ENCODE measurements at places on chromosomes 6 and 20.

GRCh38 chr6:47321577-47321976, 11.9 kb upstream of the TNFRSF21 start:
- no peaks in the 10 kb centered on the region for H3K36me3 ChIP-seq
- H3K27me3 ChIP-seq, result no peaks in the 10 kb centered on the region
- DNase-seq, result no peak
- no peak overlapping the region for H3K4me3 ChIP-seq

DNA sequence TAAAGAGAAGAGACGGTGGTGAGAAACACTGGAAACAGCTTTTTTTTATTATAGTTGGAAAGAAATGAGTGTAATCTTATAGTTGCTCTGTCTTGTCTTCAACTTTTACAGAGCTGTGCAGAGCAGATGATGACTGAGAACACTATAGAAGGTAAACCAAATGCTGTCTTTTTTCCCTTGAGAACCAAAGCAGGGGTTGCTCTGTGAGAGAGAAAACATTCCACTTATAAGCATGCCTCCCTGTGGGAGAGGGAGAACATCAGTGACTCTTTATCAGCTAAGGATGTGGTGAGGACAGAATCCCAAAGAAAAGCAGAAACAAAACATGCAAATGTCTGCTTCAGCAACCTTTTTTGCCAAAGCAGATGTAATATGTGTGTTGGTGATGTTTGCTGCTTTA, 179.3 kb upstream of the HDDC2 start:
- no peaks in the 10 kb centered on the region for H3K4me1 ChIP-seq
- H3K4me3 ChIP-seq, result no peak overlapping the region
- H3K27me3 ChIP-seq, result no peaks in the 10 kb centered on the region

GRCh38 chr6:747028-747427, 54.1 kb upstream of the EXOC2 start:
- no peak for DNase-seq
- H3K27ac ChIP-seq, result no peak overlapping the region
- no peaks in the 10 kb centered on the region for H3K4me1 ChIP-seq
- H3K4me3 ChIP-seq, result no peak overlapping the region
- H3K36me3 ChIP-seq, result no peaks in the 10 kb centered on the region
- no peaks in the 10 kb centered on the region for H3K27me3 ChIP-seq

DNA sequence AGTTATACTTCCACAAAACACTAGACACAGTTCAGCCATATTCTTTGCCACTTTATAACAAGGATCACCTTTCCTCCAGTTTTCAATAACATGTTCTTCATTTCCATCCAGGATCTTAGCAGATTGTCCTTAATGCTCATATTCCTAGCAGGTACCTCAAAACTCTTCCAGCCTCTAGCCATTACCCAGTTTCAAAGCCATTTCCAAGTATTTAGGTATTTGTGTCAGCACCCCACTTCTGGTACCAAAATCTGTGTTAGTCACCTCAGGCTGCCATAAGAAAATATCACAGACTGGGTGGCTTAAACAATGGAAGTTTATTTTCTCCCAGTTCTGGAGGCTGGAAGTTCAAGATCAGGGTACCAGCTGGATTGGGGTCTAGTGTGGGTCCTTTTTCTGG, 23.2 kb upstream of the SLC22A23 start:
- no peak overlapping the region for H3K27ac ChIP-seq
- no peaks in the 10 kb centered on the region for H3K27me3 ChIP-seq
- H3K36me3 ChIP-seq, result no peaks in the 10 kb centered on the region
- DNase-seq, result no peak
- H3K4me3 ChIP-seq, result no peak overlapping the region

GRCh38 chr20:64027981-64028685, 7.8 kb upstream of the C20orf204 start:
- no peaks in the 10 kb centered on the region for H3K36me3 ChIP-seq
- no peak for DNase-seq
- H3K4me3 ChIP-seq, result no peak overlapping the region
- no peak overlapping the region for H3K27ac ChIP-seq
- no peaks in the 10 kb centered on the region for H3K27me3 ChIP-seq
- H3K4me1 ChIP-seq, result no peaks in the 10 kb centered on the region

DNA sequence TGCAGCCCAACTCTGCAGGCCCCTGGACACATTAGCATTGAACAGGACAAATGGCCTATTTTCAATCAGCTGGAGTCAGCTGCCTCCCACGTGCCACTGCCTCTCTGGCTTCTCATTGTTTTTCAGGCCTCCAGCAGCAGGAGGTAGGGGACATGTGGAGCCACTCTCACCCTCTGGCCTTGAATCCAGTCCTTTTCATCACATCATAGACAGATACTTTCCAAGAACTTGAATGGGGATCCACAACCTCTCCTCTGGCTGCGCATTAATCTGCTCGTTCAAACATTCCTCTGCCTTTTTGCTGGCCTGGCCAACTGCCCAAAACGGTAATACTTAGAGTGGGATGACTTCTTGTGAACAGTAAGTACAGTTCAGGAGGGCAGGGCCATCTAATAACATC, 592.3 kb downstream of the PKHD1 start:
- no peak for DNase-seq
- H3K4me1 ChIP-seq, result no peaks in the 10 kb centered on the region
- H3K27ac ChIP-seq, result no peak overlapping the region
- no peak overlapping the region for H3K4me3 ChIP-seq
- H3K36me3 ChIP-seq, result no peaks in the 10 kb centered on the region

DNA sequence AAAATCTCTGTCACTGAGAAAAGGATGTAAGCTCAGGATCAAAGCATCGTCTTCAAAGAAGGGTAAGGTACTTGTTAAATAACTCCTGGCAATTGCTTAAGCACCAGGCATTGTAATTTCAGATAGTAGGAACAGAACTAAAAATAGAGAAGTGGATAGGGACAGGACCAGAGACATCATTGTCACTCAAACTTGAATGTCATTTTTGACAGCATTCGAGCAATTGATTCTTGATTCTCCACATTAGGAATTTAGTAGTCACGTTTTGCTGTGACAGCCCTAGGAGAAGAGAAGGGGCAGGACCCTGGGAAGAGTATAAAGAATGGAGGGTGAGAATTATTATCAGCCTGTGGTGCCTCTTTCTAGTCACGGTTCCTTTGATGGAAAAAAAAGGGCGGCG, 50.1 kb upstream of the BACH2 start:
- no peak overlapping the region for H3K4me3 ChIP-seq
- no peaks in the 10 kb centered on the region for H3K27me3 ChIP-seq
- H3K4me1 ChIP-seq, result peaks cover 4% of the 10 kb centered on the region
- H3K36me3 ChIP-seq, result no peaks in the 10 kb centered on the region
- no peak overlapping the region for H3K27ac ChIP-seq

DNA sequence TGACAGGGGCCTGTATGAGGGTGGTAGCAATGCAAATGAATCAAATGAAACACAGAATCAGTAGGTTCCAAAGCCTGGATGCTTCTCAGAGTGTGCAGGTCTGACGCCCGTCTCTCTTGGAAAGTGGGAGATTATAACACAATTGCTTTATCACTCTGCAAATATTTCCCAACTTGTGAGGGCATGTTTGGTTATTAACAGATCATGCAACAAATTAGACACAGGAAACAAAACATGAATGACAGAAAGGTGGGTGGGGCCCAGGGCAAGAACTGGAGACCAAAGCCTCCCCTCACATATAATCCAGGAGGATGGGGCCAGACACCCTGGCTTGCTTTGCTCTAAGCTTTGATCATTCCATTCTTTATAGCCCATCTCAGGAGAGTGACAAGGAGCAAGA, 108.6 kb upstream of the MRPS10 start:
- no peak overlapping the region for H3K27ac ChIP-seq
- no peaks in the 10 kb centered on the region for H3K4me1 ChIP-seq
- no peak overlapping the region for H3K4me3 ChIP-seq

DNA sequence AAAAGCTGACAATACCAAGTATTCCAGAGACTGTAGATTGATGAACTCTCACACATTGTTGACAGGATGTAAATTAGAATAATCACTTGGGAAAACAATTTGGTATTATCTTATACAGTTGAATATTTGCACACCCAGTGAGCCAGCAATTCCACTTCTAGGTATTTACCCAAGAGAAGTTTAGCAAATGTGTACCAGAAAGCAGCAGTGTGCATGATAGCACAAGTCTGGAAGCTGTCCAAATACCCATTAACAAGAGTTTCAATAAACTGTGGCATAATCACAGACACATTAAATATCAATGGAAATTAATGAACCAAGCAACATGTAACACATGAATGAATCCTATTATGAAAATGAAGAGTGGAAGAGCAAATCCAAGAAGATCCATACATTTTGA, 233.6 kb downstream of the TPBG start:
- no peak overlapping the region for H3K27ac ChIP-seq
- no peaks in the 10 kb centered on the region for H3K4me1 ChIP-seq
- no peak for DNase-seq

GRCh38 chr20:62646851-62647520, 4.7 kb downstream of the SLCO4A1 start:
- no peaks in the 10 kb centered on the region for H3K27me3 ChIP-seq
- H3K4me3 ChIP-seq, result peak overlapping the region; percentile 19
- no peaks in the 10 kb centered on the region for H3K36me3 ChIP-seq
- DNase-seq, result peak; percentile 67

DNA sequence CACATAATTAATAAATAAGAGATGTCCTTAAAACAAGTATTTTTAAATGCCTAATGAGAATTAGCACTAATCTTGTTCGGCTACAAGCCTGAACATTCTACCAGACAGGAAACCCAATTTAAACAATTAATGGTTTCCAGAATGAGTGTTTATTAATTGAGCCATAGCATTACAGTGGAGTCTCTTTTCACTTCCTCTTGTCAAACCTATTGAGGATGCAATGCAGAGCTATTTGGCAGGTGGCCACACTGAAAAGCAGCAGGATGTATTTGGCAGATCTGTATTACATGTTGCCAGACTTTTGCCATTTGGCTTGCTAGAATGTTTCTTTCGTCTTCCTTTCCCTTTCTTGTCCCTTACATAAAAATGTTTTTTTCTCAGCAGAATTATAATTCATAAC, 475.2 kb upstream of the MARCKS start:
- no peaks in the 10 kb centered on the region for H3K27me3 ChIP-seq
- H3K4me1 ChIP-seq, result no peaks in the 10 kb centered on the region
- no peak overlapping the region for H3K4me3 ChIP-seq
- peak; percentile 19 for DNase-seq
- no peaks in the 10 kb centered on the region for H3K36me3 ChIP-seq

- DNase-seq, result no peak
- H3K36me3 ChIP-seq, result no peaks in the 10 kb centered on the region
- peak overlapping the region; percentile 45 for H3K27ac ChIP-seq
- H3K4me3 ChIP-seq, result peak overlapping the region; percentile 81
Measured at GRCh38 chr20:36093025-36093803, 61.3 kb upstream of the EPB41L1 start.

DNA sequence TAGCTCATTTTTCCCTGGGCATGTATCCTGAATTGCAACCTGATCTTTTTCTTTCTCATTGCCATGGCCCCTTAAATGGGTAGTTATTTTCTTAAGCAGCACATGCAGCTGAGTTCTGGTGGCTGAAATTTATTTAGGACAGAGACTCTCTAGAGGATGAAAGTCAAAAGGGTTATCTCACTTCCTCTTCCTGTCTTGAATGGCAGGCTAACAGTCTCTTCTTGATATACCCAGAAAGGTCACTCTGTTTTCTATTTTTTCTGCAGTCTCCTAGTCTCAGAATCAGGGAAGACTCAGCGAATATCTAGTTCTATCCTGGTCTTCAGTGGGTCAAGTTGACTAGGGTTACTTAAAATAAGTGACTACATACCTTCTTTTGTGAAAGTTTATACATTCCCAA, 243.3 kb downstream of the EPHA7 start:
- no peaks in the 10 kb centered on the region for H3K27me3 ChIP-seq
- no peak overlapping the region for H3K27ac ChIP-seq
- H3K4me3 ChIP-seq, result no peak overlapping the region
- no peaks in the 10 kb centered on the region for H3K4me1 ChIP-seq
- DNase-seq, result peak; percentile 21

- H3K4me1 ChIP-seq, result peaks cover 19% of the 10 kb centered on the region
- DNase-seq, result no peak
- H3K27ac ChIP-seq, result peak overlapping the region; percentile 27
- peak overlapping the region; percentile 11 for H3K4me3 ChIP-seq
Measured at GRCh38 chr6:6390849-6391602, 70.6 kb upstream of the F13A1 start.

- no peaks in the 10 kb centered on the region for H3K4me1 ChIP-seq
- H3K27ac ChIP-seq, result no peak overlapping the region
- no peak overlapping the region for H3K4me3 ChIP-seq
- H3K36me3 ChIP-seq, result no peaks in the 10 kb centered on the region
- DNase-seq, result peak; percentile 58
Measured at GRCh38 chr6:164283574-164283973, 869.1 kb downstream of the QKI start.

GRCh38 chr6:34810936-34811632, 19.2 kb downstream of the BLTP3A start:
- no peaks in the 10 kb centered on the region for H3K36me3 ChIP-seq
- H3K4me1 ChIP-seq, result peaks cover 20% of the 10 kb centered on the region
- H3K27me3 ChIP-seq, result no peaks in the 10 kb centered on the region
- peak; percentile 68 for DNase-seq
- H3K4me3 ChIP-seq, result no peak overlapping the region

GRCh38 chr6:148470606-148471465, 128.2 kb downstream of the SASH1 start:
- H3K27ac ChIP-seq, result no peak overlapping the region
- H3K27me3 ChIP-seq, result no peaks in the 10 kb centered on the region
- no peak overlapping the region for H3K4me3 ChIP-seq

DNA sequence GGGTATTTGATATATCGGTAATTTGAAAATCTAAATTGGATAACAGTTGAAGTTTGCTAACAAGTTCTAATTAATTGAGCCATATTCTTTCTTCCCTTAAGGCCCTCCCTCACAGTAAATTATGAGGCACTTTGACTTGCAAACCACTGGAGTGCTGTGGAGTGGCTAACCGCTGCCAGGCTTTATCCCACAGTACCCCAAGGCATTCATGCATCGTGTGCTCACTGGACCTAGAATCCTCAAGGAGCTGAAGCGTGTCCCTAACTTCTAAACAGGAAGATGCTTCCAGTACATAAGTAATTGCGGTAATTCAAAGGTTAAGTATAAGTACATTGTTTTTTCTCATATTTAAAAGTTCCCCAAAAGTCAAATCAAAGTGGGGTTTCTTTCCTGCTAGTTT, 499.9 kb downstream of the TFAP2A start:
- H3K36me3 ChIP-seq, result no peaks in the 10 kb centered on the region
- H3K4me3 ChIP-seq, result no peak overlapping the region
- no peaks in the 10 kb centered on the region for H3K27me3 ChIP-seq
- DNase-seq, result no peak
- no peaks in the 10 kb centered on the region for H3K4me1 ChIP-seq
- H3K27ac ChIP-seq, result no peak overlapping the region

GRCh38 chr6:44093066-44093465, 34.2 kb downstream of the MRPL14 start:
- H3K27me3 ChIP-seq, result no peaks in the 10 kb centered on the region
- no peak overlapping the region for H3K27ac ChIP-seq
- peaks cover 4% of the 10 kb centered on the region for H3K4me1 ChIP-seq
- no peak for DNase-seq
- no peak overlapping the region for H3K4me3 ChIP-seq

DNA sequence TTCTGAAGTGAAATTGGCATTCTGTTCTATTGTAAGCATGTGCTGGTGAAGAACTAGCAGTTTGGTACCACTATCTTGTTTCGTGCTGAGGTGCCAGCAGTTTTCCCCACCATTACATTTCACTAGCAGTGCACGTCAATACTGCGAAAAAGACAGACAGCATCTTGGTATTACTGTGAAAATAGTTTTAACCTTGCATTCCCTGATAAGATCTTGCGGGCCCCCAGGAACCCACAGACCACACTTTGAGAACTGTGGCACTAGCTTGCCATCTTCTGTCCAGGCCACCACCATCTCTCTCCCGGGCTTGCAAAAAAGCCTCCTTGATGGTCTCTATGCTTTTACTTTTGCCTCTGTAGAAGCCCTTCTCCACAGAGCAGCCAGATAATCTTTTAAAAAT, 185.7 kb downstream of the BACH2 start:
- no peaks in the 10 kb centered on the region for H3K36me3 ChIP-seq
- no peak overlapping the region for H3K27ac ChIP-seq
- H3K27me3 ChIP-seq, result no peaks in the 10 kb centered on the region
- H3K4me3 ChIP-seq, result no peak overlapping the region
- H3K4me1 ChIP-seq, result peaks cover 21% of the 10 kb centered on the region

Data from MM.1S (cell line).